Tongue (tissue), 3 donors: ENCODE measurements at places on chromosomes 16 and 17. TPM values are rescaled to one million over a fixed set of nuclear protein-coding genes. Genes with fewer than 3 reads are reported as not detected.

RNF222 gene
- total RNA-seq = 0.21 TPM

GRCh38 chr16:87615621-87616041, 13.3 kb downstream of the JPH3 start:
- no peak for DNase-seq

DNA sequence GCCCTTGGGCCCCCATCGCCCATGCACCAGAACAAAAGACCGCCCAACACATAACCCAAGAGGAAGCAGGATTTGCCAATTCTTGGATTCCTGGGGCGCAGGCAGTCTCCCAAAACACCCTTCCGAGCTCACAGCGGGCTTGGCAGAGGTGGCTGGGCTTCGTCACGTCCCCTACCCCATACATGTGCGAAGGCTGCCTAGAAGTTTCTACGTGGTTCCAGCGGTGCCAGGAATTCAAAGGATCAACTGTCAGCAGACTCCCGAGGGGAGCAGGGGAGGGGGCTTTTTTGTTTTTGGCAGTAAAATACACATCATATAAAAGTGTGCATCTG, 80.8 kb upstream of the PLCG2 start:
- DNase-seq = peak; percentile 69

GRCh38 chr17:67239597-67239996, 5.4 kb downstream of the HELZ start:
- DNase-seq = no peak

DNA sequence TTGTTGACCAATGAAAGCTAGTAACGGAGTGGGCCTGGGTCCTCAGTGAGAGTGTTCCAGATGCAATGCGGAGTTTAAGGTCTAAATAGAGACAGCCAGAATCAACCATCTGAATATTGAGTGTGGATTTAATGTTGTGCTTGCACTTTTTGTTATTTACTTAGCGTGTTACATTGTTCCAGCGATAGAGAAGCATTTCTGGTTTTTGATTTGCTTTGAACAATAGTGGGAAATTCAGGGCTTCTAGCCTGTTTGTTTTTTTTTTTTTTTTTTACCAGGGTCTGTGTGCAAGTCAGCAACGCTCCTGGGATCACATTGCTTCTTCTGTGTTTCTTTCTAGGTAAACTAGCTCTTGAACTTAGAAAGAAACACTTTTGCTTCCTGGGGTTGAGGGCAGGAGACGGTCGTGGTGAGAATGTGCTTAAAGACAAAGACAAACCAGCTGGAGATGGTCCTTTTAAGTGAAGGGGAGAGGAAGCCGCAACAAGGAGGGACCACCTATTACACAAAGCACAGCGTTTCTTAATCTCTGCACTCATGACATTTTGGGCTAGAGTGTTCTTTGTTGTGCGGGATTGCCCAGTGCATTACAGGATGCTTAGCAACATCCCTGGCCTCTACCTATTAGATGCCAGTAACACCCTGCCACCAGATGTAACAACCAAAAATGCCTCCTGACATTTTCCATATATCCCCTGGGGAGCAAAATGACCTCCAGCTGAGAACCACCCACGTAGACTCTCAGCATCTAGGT, 119.2 kb downstream of the MAP2K6 start:
- no peak for DNase-seq

DNA sequence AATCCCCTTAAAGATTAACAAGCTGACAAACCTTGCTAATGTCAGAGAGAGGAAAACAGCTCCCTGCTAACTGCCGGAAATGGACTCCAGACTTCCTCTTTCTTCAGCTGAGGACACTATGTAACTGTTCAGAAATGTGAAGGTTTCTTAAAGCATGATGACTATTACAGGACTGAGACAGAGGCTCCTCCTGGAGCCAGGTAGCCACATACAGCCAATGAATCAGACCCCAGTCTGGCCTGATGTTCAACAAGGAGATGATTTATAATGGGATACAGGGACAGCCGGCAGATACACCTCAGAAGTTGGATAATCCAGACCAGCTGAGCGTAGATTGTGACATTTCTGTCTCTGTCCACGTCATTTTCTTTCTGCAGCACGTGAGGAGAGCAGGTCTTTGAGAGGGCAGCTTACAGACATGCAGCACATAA, 216.2 kb downstream of the HS3ST3A1 start:
- DNase-seq = no peak
